ENCODE measurements at places on chromosomes 2 and 18.

DNA sequence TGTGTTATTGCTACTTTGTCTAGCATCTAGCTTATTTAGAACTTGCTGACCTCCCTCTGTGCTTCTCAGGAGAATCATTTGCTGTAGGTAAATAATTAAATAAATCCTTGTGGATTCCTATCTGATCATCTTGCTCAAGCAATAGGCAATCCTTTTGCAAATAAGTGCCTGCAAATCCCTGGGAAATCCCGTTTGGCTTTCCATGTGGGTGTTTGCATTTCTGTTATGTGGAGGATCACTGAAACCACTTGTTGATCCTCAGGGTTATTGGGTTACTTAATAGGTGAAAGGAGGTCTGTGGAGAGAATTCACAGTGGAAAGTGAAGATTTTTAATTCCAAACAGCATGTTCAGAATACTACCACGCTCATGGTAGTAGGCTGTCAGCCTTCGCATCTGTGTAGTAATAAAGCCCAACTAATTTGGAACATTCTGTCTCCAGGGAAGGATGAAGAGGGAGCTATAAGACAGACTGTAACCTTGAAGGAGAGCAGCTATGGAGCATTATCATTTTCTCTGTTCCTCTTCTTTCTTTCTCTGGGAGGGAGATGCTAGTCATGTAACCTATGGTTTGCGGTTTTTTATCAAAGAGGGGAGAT lies 72.5 kb downstream of the GULP1 start:
- DNase-seq: no peak

GRCh38 chr2:168392024-168392423 lies 64.0 kb upstream of the CERS6 start:
- DNase-seq: no peak

- DNase-seq: no peak
Observed at GRCh38 chr2:190572246-190572645, 37.7 kb upstream of the NEMP2 start.

GRCh38 chr18:22844190-22844589 lies 88.9 kb upstream of the RBBP8 start:
- DNase-seq: no peak

DNA sequence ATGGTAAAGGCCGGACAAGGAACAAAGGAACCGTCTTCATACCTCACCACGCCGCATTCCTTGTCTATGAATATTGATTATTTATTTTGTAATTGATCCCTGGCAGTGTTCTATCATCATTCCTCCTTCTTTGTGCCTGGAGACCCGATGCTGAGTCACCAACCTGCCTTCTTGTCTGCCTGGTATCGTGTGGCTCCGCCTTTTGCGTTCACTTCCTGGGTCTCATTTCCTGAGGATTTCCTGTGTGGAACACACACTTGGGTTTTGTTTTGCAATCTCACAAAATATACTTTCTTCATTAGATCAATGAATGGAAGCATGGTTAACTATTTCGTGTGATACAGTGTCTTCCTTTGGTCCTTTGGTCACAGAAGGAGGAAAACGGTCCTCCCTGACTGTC lies 95.5 kb upstream of the SNTG2 start:
- DNase-seq: no peak

GRCh38 chr2:227363756-227364155 lies 15.3 kb downstream of the TM4SF20 start:
- DNase-seq: no peak

DNA sequence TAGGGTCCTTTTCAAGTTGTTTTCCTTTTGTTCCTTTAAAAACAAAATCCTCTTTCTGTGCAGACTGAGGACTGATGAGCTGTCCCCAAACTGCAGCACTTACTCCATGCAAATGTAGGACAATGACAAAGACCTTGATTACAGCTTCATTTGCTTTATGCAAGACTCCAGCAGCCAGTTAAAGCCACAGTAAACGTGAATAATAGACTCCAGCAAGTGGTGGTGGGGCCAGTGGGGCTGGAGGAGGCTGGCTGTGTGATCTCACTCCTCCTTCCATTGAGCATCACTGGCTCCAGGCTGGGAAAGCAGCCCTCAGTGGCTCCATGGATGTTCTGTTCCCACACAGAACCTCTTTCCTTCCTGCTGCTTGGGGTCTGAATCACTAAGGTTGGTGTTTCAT lies 306.0 kb upstream of the CELF4 start:
- DNase-seq: no peak

DNA sequence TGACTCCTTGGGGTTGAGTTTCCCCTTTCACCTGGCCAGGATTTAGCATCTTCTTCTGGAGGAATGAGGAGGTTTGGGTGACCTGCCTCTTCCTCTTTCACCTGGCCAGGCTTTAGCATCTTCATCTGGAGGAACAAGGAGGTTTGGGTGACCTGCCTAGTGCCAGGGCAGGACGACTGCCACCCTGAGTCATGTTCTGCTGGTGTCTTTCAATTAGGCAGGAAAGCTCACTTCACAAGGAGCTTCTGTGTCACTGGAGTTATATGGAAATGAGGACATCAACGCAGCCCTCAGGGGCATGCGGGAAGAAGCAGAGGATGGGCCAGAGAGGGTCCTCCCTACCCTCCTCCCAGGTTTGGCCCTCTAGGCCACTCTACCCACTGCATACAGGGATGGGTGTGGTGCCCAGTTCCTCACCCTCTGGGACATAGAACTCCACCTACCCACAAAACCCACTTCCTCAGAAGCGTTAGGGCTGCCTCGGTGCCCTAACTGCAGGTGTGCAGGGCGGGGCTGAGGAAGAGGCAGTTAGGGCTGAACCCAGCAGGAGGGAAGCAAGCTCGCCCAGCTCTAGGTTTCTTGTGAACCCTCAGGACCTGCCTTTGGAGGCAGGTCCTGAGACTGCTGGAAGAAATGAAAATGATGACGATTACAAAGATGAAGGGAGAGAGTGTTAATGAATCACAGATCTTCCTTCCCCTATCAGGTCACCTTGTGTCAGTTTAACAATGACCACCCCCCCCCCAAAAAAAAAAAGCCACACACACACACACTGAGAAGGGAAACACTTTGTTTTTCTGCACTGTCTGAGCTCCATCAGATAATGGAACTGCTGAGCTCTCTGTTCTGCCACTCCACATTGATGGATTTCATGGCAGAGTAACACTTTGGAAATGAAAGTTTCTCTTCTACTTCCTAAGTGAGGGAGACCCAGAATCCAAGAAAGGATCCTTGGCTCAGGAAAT lies 71.0 kb downstream of the ARL4C start:
- DNase-seq: no peak

DNA sequence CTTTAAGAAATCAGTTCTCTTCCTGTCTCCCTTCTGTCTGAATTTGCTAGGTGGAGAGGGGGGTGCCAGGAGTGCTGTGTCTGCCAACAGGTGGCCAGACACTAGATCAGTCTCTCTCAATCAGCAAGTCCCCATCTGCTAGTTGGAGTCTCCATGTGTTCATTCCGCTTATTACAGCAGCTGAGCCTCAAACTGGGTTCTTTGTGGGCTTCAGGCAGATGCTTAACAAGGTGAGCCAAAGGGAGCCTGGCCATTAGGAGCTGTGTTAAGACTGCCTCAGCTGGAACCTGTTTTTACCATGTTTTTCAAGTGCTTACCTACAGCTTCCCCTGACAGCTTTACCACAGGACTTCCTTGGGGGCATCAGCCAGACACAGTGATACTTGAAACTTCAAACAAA lies 401.9 kb downstream of the LRP1B start:
- DNase-seq: no peak

GRCh38 chr2:189013671-189014448 lies 39.7 kb downstream of the COL3A1 start:
- DNase-seq: no peak

DNA sequence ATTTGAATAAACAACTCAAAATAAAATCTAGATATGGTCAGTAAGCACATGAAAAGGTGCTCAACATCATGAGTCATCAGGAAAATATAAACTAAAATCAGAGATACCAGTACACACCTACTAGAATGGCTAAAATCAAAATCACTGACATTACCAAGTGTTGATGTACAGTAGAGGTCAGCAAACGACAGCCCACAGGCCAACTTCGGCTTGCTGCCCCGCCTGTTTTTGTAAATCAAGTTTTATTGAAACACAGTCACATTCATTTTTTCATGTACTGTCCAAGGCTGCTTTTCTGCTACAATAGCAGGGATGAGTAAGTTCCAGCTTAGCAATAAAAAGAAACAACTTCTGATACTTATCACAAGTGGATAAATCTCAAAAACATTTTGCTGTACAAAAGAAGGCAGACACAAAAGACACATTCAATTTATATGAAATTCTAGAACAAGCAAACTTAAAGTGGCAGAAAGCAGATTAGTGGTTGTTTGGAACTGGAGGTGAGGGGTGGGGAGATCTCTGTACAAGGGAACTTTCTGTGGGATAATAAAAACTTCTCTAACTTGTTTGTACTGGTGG lies 32.1 kb downstream of the TRAK2 start:
- no peak for DNase-seq

GRCh38 chr2:101419096-101419663 lies 31.9 kb upstream of the CREG2 start:
- peak; percentile 16 for DNase-seq

- no peak for DNase-seq
Observed at GRCh38 chr2:110691612-110692258, 13.9 kb upstream of the BUB1 start.

- no peak for DNase-seq
Observed at GRCh38 chr2:142415461-142415860, 284.6 kb upstream of the LRP1B start.

DNA sequence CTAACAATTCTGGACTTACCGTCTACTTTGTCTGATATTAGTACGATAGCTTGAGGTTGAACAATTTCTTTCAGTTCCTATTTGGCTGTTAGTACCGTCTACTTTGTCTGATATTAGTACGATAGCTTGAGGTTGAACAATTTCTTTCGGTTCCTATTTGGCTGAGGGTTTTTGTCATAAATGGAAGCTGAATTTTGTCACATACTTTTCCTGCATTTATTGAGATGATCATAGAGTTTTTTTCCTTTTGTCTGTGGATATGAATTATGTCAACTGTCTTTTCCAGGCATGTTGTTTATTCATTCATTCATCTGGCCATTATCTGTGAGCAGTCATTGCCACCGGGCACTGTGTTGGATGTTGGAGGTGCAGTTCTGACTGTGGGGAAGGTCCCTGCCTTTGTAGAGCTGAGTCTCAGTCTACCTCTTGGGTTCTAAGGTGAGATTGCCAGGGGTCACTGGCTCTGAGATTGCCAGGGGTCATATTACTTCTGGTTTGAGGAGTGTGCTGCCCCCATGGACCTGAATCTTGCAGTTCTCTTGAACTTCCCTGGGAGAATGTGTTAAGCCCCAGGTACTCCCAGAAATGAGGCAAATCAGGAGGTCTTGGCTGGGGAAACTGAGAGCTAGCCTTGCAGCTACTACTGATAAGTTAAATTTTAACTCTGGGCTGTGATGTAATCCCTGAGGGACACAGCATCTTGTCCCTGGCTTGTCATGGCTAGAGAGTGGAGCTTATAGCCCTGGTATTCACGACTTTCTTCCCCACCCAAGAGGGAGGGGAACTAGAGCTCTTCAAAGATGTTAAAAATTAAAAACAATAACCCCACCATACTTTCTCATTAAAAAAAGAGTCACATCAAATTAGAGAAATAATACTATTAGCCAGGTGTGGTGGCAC lies 89.1 kb upstream of the MBOAT2 start:
- no peak for DNase-seq

GRCh38 chr2:104863468-104864279 lies 9.8 kb downstream of the POU3F3 start:
- DNase-seq: no peak
